Ureter (tissue), 1 donor: ENCODE measurements at places on chromosomes 1 and 21.

DNA sequence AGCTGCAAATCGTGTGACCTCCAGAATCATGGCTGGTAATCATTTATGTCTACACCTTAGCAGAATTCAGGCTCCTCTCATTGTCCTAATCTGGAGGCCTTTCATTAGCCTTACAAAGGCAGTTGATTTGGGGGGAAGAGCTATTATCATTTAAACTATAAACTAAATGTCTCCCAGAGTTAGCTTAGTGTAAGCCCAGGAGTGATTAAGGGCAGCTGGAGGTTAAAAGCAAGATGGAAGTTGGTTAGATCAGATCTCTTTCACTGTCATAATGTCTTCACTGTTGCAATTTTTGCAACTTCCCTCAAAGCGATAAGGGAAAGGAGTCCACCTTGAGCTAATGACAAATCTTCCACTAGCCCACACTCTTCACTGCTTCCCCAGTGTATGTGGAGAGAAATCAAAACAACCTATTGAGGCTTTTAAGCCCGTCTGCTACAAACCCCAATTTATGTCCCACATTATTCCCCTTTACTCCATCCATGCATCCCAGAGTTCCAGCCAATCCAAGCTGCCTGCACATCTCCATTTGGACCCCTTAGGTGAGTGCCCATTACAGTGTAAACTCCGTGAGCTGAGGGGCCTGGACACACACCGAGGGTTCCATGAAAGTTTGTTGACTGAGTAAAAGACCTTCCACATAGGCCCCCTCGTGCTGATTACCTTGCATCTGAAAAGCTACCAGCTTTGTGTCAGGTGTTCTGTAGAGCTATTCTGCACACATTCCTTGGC lies 61.5 kb upstream of the KLHDC7A start:
- no peak for DNase-seq

DNA sequence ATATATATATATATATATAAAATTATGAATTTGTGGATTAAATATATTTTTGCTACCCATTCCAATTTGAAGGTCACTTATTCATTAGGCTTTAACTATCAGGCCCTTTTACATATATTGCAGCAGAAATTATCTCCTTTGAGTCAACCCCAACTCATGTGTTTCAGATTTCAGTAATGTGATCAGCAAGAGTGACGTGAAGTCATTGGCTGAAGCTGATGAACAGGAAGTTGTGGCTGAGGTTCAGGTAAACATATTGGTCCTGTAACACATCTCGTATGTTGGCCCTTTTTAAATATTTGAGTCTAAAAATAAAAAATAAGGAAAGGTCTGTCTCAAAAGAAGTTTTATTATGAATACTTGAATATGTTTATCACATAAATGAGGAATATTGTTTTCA lies 8.5 kb downstream of the VPS45 start:
- no peak for DNase-seq

- no peak for DNase-seq
These were observed 4.0 kb downstream of the ERG start for GRCh38 chr21:38494251-38494642.

DNA sequence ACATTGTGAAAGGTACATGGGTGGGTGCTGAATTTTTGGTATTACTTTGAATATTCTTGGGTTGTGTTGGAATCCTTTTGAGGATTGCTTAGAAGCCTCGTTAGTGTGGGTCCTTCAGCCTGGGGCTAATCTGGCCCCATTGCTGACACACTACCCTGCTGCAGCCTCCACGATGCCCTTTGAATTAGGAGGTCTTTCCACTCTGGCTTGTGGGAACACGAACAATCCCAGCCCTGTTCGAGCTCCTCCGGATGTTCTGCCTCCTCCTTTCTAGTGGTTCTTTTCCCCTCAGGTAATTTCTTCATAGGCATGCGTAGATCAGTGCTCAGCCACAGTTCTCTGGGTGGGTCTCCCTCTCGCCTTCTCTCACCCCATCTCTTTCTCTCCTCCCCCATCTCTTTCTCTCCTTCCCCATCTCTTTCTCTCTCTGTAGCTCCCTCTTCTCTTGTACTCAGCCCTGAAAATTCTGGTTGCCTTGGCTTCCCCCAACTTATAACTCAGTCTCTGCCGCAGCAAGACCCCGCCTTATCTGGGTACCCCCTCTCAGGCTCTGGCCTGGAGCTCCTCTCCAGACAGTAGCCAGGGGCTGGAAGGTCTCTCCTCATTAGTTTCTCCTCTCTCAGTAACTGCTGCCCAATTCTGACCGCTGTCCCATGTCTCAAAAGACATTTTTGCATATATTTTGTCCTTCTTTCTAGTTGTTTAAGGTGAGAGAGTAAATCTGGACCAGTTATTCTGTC lies 46.0 kb upstream of the SLC19A1 start:
- peak; percentile 19 for DNase-seq
